ENCODE measurements at places on chromosomes 6 and 20.

DNA sequence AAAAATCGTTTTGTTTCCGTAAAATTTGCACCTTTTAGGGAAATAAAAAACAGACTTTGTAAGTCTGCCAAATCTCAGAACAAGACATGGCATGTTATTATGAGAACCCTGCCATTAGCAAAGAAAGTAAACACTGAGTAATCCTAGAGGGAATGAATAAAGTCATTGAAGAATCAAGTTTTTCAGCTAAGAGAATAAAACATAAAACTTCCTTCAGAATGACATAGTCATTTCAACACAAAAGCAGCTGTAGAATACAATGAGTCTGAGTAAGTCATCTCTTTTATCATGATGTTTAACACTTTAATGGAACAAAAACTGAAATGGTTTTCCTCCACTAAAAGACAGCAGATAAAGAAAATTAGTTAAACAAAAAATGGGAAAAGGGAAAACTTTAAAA is 10.3 kb upstream of the DST start:
- H3K4me3 ChIP-seq = no peak overlapping the region
- no peak for DNase-seq
- peaks cover 8% of the 10 kb centered on the region for H3K4me1 ChIP-seq
- H3K36me3 ChIP-seq = 0 out of 2 replicates have a peak, but pooled peaks cover 9% of the 10 kb centered on the region

DNA sequence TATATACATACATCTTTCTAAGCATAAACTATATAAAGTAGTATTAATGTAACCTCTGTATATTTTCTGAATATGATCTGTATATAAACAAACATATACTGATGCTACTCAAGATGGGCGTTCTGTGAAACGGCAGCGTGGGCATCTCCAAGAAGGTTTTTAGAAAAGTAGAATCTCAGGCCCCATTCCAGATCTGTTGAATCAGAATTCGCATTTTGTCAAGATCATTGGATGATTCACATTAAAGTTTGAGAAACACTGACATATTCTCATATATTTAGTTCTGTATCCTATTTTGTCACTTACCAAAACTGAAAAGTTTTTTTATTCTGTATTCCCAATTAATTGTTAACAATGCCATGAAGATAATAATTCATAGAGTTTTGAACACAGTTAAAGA is 5.5 kb downstream of the C6orf141 start:
- no peaks in the 10 kb centered on the region for H3K36me3 ChIP-seq
- H3K4me3 ChIP-seq = no peak overlapping the region
- no peaks in the 10 kb centered on the region for H3K4me1 ChIP-seq
- H3K27ac ChIP-seq = no peak overlapping the region

GRCh38 chr6:15500078-15500740 is 162.6 kb downstream of the DTNBP1 start:
- H3K4me1 ChIP-seq = peaks cover 12% of the 10 kb centered on the region
- no peaks in the 10 kb centered on the region for H3K27me3 ChIP-seq
- no peak for DNase-seq
- no peak overlapping the region for H3K4me3 ChIP-seq
- peaks cover 10% of the 10 kb centered on the region for H3K36me3 ChIP-seq
- H3K27ac ChIP-seq = no peak overlapping the region

DNA sequence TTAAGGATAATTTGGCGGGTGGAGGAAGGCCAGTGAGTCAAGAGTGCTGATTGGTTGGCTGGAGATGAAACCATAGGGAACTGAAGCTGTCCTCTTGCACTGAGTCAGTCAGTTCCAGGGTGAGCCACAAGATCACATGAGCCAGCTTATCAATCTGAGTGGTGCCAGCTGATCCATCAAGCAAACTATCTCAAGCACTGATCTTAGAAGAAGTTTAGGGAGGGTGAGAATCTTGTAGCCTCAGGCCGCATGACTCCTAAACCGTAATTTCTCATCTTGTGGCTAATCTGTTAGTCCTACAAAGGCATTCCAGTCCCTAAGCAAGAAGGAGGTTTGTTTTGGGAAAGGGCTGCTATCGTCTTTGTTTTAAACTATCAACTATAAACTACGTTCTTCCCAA is 954.3 kb downstream of the KIF16B start:
- H3K36me3 ChIP-seq = no peaks in the 10 kb centered on the region
- H3K27me3 ChIP-seq = no peaks in the 10 kb centered on the region
- H3K4me1 ChIP-seq = no peaks in the 10 kb centered on the region
- H3K27ac ChIP-seq = no peak overlapping the region
- DNase-seq = no peak

DNA sequence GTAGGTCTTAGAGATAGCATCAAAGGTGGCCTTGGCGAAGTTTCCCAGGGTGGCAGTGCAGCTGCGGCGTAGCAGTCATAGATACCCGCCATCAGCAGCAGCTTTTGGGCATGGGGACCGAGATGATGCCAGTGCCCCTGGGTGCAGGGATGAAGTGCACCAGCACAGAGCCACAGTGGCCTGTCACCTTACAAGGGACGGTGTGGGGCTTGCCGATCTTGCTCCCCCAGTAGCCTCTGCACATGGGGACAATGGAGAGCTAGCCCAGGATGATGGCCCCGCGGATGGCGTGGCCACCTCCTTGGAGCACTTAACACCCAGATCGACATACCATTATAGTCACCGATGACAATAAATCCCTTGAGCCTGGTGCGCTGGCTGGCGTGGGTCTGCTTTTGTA is 195.5 kb downstream of the ZMYND8 start:
- no peak overlapping the region for H3K27ac ChIP-seq
- no peak overlapping the region for H3K4me3 ChIP-seq
- H3K36me3 ChIP-seq = peaks cover 2% of the 10 kb centered on the region
- no peaks in the 10 kb centered on the region for H3K27me3 ChIP-seq
- peaks cover 20% of the 10 kb centered on the region for H3K4me1 ChIP-seq
- no peak for DNase-seq
